ENCODE measurements at places on chromosomes 6 and 20.
A peak's percentile ranks its signal among the peaks of the same experiment; 100 is the strongest.

- DNase-seq = no peak
These were observed 174.4 kb downstream of the OGFRL1 start for GRCh38 chr6:71463061-71463460.

DNA sequence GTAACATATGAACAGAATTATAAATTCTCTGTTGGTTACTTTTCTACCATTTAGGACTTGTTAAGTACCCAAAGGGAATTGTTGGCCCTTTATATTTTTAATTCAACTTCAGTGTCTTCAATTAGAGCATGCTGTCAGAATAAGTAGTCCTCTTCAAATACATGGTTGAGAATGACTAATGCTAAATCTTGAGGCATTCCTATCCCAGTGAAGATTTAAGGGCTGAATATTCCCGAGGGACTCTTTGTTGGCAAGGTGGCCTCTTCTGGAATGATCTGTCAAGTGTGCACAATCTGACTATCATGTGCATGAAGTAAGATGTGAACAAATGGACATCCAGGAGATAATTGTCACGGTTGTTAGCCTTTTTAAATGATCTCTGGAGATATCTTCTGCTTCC is 421.7 kb downstream of the BMP2 start:
- DNase-seq = no peak

DNA sequence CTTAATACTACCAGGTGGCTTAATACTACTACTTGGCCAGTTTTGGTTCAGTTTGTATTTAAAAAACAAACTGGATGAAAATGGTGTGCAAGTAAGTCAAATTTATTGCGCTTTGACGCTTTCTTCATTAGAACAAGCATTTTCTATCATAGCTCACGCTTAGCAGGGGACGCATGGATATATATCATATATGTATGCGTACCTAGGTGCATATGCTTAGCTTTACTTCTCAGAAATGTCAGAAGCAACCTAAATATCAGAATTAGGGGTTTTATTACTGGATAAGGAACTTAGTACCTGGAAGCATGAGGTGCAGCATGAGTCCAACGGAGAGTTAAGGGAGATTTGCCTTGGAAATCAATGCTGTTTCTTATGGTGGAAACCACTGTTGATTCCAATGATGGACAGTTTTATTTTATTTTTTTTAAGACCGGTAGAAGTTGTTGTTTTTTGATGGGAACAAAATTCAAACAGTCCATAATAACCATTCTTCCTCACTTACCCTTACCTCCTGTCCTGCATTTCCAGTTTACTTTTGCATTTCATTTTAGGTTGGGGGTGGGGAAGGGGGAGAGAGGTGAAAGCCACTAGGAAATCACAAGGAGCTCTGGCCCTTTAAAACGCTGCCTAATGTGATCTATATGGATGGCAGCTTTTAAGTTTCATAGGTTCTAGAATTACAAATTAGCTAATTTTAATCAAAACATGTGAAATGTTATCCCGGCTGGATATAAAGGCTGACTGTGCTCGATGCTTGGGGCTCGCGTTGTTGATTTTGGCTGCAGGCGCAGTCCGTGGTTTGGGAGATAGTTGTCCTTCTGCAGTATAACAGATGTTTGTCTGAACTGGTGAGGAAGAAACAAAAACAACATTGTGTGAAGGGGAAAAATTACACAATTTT is 2.1 kb downstream of the SOBP start:
- DNase-seq = peak; percentile 31

- no peak for DNase-seq
These were observed 32.7 kb upstream of the FAM83B start for GRCh38 chr6:54813892-54814291.

- no peak for DNase-seq
These were observed 3.2 kb upstream of the ARMC12 start for GRCh38 chr6:35733633-35734032.

DNA sequence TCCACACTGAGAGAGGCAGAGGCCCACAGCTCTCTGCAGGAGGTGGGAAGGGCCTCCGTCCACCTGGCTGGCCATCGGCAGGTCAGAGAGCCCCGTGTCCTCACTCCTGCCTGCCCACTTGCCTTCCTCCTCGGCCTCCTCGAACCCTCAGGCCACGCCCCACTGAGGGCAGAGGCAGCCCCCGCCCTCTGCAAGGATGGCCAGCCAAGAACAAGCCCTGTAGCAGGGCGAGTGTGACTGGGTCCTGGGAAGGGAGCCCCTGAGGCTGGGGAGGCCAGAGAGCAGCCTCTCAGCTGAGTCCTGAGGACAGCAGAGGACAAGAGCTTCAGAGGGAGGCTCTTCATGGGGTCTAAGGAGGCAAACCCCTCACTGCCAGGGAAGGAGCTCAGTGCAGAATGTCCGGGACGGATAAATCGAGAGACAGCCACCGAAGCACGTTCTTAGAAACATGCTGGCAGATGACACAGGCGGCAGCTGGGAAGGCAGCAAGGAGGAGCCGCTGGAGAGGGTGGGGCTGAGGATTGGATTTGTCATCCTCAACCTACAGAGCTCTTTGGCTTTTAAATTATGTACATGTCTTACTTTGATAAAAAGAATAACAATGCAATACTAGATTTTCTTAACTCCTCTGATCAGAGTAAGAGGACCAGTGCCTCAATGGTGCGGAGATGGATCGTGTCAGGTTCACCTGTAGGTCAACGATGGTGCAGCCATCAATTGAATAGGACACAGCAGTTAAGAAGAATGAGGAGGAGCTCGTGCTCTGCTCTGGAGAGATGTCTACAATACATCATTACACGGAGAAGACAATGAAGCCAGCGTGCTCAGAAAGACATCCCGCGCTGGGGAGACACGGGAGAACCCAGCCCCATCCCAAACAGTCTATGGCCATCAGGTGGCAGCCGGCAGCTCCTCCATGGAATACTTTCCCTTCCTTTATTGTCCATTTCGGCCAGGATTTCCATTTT is 53.0 kb downstream of the GNAS-AS1 start:
- DNase-seq = no peak

DNA sequence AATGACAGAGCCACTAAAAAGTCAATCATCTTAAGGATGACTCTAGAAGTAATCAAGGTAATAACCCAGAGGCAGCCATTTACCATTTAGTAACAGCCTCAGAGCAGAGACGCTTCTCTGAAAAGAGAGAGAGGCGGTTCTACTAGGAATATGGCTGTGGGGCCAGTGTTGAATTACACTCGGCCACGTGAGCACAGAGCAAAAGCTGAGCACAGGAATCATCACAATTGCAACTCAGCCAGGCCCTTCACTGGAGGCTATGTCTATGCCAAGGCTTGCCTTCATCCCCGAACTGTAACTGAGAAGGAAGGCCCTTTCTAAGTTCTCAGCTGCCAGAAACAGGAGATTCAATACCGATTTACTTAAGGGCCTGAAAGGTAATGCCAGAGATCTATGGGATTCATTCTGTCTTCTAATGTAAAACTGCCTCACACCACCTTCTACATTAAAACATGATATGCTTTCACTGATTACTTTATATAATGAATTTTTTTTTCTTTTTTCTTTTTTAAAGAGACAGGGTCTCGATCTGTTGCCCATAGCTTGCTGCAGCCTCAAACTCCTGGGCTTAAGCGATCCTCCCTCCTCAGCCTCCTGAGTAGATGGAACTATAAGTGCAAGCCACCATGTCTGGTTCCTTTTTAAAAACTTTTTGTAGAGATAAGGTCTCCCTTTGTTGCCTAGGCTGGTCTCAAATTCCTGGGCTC is 67.6 kb downstream of the NUDT3 start:
- DNase-seq = peak; percentile 50

GRCh38 chr6:127022302-127022701 is 96.2 kb upstream of the RSPO3 start:
- DNase-seq = peak; percentile 4

- no peak for DNase-seq
These were observed 887.1 kb downstream of the TFAP2A start for GRCh38 chr6:9527679-9528286.

- no peak for DNase-seq
These were observed 6.7 kb upstream of the TMEM30A start for GRCh38 chr6:75291331-75291730.

GRCh38 chr6:107330168-107330567 is 129.2 kb downstream of the PDSS2 start:
- DNase-seq = no peak

DNA sequence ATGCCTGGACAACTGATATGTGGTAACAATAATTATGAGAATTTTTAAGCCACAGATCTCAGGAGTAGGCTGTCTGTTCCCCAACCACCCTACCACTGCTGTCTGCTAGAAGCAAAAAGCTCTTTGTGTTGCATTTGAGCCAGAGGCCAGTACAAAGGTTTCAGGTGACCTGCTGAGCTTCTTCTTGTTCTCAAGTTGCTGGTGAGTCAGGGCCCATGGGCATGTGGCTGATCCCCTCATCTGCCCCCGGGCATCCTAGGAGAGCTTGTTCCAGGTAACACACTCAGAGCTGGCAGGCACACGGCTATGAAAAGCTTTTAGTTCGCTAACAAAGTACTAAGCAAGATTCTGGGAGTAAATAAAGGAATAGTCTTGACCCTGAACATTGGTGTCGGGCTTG is 285.3 kb downstream of the CDC5L start:
- no peak for DNase-seq

DNA sequence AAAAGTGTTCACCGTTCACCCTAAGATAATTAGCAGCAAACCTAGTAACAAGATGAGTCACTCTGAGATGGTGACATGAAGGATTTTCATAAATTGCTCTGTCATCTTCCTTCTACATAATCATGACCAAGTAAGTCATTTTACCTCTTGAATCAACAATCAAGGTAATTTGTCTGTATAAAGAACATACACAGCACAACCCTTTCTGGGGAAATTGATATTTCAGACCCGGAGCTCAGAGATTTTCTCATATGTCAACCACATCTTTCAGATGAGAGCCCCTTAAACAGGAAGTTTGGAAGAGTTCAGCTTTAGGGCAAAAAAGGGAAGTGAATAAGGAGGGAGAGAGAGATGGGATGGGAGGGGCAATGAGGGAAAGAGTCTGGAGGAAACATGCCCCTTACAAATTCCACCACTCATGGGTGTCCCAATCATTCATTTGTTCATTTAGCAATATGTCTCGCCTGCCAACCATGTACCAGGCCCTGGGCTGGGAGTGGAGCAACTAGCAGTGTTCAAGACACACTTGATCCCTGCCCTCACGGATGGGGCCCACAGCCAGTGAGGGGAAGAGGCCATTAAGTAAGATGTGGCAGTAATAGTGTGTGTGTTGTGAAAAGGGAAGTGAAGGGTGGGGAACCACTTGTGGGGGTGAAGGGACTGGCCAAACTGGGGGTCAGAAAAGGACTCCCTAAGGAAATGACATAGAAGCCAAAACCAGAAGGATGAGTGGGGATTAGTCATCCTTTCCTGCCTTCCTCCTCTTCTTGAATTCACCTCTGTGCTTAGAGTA is 190.9 kb downstream of the MAFB start:
- DNase-seq = no peak

DNA sequence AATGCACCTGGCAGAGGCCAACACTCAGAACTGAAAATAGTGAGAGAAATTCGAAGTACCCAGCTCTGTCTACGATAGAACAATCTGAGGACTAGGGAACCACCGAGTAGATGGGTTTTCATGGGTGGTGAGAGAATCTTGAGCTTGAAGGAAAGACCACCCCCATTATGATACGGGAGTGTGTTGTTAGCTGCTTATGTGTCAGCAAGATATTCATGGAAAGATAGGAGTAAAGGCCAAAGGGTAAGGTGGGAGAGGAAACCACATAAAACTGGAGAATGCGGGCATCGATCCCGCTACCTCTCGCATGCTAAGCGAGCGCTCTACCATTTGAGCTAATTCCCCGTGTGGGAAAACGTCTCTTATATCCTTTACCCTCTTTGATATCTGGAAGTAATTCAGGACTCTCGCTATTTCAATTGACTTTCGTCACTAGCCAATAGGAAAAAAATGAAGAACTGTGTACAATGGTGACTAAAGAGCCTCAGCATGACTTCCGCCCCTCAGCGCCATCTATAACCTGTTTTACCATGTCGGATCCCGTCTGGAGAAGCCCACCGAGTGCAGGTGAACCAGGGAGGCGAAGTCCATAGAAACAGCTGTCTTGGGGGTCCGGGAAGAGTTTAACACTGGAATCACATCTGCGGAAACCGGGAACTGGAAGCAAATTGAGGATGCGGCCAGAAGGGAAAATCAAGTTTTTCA is 25.0 kb upstream of the ABT1 start:
- DNase-seq = peak; percentile 60

DNA sequence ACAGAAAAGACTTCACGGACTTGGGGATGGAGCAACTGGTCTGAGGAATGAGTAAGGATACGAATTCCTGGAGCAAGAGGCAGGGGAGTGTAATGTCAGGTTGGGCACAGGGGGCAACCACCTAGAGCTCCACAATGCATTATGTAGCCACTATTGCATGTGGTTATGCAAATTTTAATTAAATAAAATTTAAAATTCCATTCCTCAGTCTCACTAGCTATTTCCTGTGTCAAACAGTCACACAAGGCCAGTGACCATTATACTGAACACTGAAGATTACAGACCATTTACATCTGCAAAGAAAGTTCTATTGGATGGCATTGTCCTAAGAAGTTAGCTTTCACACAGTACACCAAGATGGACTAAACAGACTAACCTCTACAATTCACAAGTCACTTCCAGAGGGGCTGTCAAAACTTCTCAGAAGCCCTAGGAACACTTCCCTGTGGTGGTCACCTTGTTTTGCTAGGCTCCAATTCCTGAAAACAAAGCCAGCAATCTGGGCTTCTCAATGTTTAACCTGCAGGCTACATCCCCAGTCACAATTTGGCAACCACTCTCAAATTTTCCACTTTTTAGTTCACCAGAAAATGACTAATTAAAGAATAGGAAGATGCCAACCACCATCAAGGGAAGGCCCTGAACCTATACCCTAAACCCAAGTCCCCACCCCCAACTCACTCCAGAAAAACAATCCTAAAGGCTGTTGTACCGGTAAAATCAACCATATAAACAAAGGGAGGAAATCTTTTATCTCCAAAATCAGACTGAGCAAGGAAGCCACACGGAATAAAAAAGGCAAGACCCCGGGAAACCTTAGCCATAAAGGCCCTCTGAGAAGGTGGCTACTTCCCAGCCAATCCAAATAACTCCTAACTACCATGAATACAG is 34.2 kb upstream of the C20orf203 start:
- DNase-seq = peak; percentile 35

DNA sequence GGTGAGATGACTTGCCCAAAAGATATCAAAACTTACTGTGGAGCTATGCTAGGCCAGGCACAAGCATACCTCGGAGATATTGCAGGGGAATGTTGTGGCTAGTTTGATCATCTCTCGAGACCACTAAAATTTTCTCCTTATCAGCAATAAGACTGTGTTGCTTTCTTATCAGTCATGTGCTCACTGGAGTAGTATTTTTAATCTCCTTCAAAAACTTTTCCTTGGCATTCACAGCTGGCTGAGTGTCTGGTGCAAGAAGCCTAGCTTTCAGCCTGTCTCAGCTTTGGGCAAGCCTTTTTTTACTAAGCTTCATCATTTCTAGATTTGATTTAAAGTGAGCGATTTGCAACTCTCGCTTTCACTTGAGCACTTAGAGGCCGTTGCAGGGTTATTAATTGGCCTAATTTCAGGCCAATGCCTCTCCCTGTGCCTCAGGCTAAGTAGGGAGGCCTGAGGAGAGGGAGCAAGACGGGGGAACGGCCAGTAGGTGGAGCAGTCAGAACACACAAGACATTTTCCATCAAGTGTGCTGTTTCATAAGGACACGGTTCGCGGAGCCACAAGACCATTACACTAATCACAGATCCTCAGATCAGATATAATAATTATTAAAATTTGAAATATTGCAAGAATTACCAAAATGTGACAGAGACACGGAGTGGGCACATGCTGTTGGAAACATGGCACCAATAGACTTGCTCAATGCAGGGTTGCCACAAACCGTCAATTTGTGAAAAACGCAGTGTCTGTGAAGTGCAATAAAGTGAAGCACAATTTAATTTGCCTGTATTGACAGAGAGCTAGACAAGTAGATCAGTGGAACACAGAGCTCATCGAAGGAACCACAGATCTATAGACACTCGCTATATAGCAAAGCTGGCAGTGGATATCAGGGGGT is 106.8 kb upstream of the SIRPG start:
- peak; percentile 78 for DNase-seq
